ENCODE measurements at places on chromosomes 4 and X.

- DNase-seq = no peak
Observed at GRCh38 chrX:40318076-40318475, 220.3 kb upstream of the BCOR start.

DNA sequence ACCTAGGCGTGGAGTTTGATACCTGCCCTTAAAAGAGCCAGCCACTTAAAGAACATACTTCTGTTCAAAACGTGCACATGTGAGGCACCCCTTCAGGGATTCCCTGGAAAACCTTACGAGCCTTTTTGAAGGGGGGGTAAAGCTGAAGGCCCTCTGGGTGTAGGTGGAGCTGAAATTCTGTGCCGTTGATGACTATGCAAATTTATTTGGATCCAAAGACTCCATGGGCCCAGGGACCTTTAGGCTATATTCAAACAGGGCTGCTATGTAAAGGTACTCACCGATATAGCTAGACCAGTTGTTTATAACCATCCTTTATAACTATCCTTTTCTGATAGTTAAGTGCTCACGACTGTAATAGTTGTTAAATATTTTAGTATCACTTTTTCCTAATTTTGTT lies 40.3 kb upstream of the NFXL1 start:
- DNase-seq = no peak

DNA sequence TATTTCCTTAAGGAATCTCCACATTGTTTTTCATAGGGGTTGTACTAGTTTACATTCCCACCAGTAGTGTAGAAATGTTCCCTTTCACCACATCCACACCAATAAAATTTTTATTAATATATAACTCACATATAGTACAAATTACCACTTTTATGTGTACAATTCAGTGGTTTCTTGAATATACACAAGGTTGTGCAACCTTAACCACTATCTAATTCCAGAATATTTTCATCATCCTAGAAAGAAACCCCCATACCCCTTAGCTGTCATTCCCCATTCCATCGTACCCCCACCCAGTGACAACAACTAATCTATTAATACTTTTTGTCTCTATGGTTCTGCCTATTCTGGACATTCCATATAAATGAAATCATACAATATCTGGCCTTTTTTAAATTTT lies 108.3 kb upstream of the USP9X start:
- DNase-seq = no peak

GRCh38 chrX:11666952-11667685 lies 1.4 kb upstream of the ARHGAP6 start:
- DNase-seq = no peak

GRCh38 chrX:74526764-74527163 lies 87.7 kb downstream of the RLIM start:
- DNase-seq = no peak

DNA sequence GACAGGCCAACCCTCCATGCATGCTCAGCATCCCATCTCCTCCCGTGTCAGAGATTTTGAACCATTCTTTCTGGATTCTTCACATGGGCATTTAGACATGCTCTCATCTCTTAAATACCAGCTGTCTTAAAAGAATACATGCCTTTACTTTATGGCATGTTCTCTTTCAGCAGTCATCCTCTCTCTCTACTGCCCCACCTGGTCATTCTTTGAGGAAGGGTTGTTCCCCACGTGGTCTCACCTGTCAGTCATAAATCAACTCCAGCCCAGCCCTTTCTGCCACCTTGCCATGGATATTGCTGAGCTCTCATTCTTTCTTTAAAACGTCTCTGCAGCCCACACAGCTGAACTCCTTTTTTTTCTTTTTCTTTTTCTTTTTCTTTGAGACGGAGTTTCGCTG lies 111.3 kb downstream of the ARHGAP10 start:
- DNase-seq = no peak

GRCh38 chr4:147734496-147734895 lies 2.6 kb downstream of the ARHGAP10 start:
- no peak for DNase-seq
